ENCODE measurements at places on chromosomes 4 and X. TPM values are rescaled to one million over a fixed set of nuclear protein-coding genes. Genes with fewer than 3 reads are reported as not detected.

DNA sequence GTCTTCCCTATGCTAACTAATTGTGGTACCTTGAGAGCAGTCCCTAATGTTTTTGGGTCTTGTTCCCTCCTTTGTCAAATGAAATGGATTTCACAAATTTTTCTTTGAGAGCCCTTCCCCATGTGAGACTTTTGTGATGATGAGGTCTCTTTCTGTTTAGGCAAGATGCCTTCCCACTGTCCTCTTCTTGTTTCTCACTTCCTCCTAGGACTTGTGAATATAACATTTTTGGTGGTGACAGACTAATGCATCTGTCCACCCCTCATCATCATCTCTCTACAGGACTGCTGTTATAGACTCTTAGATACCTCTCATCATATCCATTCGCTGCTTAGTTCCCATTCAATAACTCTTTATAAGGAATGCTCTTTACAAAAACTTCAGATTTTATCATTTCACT, 8.7 kb upstream of the ANK2 start:
- no peak for DNase-seq

GRCh38 chr4:145904413-145905177, 34.0 kb downstream of the ZNF827 start:
- no peak for DNase-seq

GRCh38 chrX:111445485-111445884, 33.5 kb upstream of the DCX start:
- DNase-seq, result peak; percentile 0

- DNase-seq, result no peak
Observed at GRCh38 chrX:1323315-1323714, 13.3 kb upstream of the IL3RA start.

DNA sequence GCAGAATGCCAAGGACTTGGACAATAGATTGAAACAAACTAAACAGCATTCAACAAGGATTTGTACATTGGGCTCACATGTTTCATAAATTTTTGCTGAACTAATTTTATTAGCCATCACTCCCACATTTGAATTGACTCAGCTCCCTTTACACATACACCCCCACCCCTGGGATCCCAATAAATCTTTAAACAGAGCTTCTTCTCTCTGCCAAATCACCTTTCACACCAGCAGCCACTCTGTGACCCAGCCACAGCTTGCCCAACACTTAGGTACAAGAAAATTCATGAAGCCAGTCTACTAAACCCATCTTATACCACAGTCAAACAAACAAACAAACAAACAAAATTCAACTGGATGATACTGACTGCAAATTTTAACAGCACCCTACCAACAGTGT, 21.6 kb downstream of the PHKA2 start:
- no peak for DNase-seq

- DNase-seq, result no peak
Observed at GRCh38 chr4:40206426-40206825, 9.6 kb downstream of the RHOH start.

- no peak for DNase-seq
Observed at GRCh38 chr4:7398788-7399439, 35.8 kb downstream of the PSAPL1 start.

GRCh38 chrX:147646949-147647723, 264.6 kb upstream of the FMR1 start:
- no peak for DNase-seq

DNA sequence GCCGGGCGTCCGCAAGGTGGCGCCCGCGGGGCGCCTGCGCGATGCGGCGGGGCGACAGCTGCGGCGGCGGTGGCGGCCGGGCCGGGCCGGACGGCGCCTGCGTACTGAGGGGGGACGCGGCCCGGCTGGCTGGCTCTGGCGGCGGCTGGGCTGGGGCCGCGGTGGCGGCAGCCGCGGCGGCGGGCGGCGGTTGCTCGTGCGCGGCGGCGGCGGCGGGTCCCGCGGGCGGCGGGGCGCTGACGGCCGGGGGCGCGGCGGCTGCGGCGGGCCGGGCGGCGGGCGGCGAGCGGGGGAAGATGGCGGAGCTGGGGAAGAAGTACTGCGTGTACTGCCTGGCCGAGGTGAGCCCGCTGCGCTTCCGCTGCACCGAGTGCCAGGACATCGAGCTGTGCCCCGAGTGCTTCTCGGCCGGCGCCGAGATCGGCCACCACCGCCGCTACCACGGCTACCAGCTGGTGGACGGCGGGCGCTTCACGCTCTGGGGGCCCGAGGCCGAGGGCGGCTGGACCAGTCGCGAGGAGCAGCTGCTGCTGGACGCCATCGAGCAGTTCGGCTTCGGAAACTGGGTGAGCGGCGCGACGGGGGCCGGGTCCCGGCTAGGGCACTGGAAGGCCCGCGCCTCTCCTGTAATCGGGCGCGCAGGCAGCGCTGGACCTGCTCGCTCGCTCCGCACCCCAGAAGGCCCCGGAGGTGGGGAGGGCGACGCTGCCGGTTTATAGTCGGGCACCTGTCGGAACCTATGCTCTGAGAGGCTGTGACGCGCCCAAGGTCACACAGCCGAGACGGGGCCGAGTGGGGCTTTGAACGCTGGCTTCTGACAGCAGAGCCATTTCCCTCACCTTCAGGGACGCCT, at the start of gene TADA2B:
Gene TADA2B (plus strand): TSS at position 89 of the 853 bp plus-strand sequence. CDS start 208 bp downstream, at position 297.
- no peak for DNase-seq

GRCh38 chr4:3871881-3872833, 106.0 kb downstream of the ADRA2C start:
- no peak for DNase-seq

DNA sequence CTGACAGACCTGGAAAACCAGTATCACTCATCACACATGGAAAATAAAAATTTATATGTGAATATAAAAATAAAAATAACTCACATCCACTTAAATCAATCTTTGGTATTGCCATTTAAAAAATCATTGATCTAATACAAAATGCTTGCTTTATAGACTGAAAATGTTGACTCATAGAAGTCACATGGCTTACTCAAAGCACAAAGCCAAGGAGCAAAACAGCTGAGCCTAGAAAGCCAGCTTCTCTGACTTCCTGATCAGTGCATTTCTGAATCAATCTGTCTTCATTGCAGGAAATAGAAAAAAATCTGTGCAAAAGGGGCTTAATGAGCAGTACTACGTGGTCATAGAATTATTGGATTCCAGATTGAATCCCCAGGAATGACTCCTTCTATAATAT, 176.9 kb upstream of the HS3ST1 start:
- no peak for DNase-seq

The PHOX2B gene
- 0.18 TPM for total RNA-seq

The CRMP1 gene
- total RNA-seq, result 278 TPM

The COL4A6 gene
- 7.1 TPM for total RNA-seq

The XAGE1B gene
- not detected for total RNA-seq

The SEPTIN11 gene
- 185 TPM for total RNA-seq

The CFAP47 gene
- 6.8 TPM for total RNA-seq

The LINC00632 gene
- total RNA-seq, result 237 TPM

The DNASE1L1 gene
- 5.1 TPM for total RNA-seq

All from cerebellum (tissue), 4 donors.